Effector memory CD8-positive, alpha-beta T cell (primary cell): ENCODE measurements at places on chromosomes 12 and 14.

DNA sequence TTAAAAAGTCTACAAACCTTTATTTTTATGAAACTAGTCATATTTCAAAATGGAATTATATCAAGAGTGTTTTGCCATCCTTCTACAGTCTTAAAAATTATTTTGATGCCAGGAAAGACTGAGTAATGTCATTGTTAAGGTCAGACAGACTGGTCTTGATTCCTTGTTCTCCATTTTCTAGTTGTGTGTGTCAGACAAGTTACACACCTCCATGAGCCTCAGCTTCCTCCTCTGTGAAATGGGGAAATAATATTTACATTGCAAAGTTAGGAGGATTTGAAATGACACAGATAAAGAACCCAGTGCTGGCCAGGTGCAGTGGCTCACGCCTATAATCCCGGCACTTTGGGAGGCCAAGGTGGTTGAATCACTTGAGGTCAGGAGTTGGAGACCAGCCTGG is 47.4 kb upstream of the ELK3 start:
- DNase-seq, result no peak

GRCh38 chr14:52067873-52068614 is 815 bp downstream of the NID2 start:
- peak; percentile 3 for DNase-seq

GRCh38 chr12:43208221-43208620 is 343.8 kb downstream of the ADAMTS20 start:
- DNase-seq, result no peak

GRCh38 chr12:29053567-29053966 is 95.5 kb upstream of the FAR2 start:
- no peak for DNase-seq

- DNase-seq, result no peak
Measured at GRCh38 chr12:8453021-8453513, 2.7 kb upstream of the CLEC6A start.

GRCh38 chr12:15712160-15712559 is 77.0 kb downstream of the EPS8 start:
- no peak for DNase-seq

GRCh38 chr12:2364631-2365051 is 311.9 kb downstream of the CACNA1C start:
- DNase-seq, result no peak

- DNase-seq, result no peak
Measured at GRCh38 chr14:82710267-82710841, 1176.7 kb upstream of the SEL1L start.

GRCh38 chr12:55933169-55933798 is 2.3 kb downstream of the DGKA start:
- no peak for DNase-seq

DNA sequence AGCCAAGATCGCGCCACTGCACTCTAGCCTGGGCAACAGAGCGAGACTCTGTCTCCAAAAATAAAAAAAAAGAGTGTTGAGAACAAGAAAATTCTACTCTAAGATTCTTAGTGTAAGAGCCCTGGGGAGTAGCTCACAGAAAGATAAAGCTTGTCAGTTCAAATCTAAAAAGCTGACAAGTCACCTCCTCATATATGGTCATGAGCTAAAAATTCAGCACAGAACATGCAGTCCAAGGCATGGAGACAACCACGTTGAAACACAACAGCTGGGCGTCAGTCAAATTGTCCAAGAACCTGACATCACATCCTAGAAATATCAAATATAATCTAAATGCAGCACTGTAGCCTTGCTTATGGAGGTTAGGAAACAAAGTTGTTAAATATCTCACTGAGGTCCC is 47.8 kb downstream of the CLIP1 start:
- DNase-seq, result no peak

DNA sequence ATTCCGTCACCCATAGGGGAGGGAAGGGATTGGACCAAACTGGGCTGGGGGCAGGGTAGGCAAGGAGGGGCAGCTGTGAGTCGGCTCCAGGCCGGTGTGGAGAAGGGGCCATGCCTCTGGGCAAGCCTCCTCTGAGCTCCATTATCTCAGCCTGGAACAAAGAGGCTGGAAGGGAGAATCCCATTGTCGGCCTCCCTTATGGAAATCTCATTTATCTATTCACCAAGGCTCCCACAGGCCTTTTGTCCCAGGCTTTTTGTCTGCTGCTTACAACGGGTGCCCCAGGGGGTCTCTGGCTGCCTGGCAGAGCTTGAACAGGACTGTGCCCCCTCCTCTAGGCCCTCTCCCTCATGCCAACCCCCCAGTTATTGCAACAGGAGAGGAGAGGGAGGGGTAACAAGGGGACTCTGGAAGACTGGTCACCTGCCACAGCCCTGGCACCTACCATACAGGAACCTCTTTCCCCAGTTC is 19.5 kb downstream of the FIGNL2 start:
- DNase-seq, result no peak

- DNase-seq, result no peak
Measured at GRCh38 chr14:31060253-31060875, 34.2 kb upstream of the STRN3 start.

GRCh38 chr14:89351516-89352404 is 65.3 kb downstream of the FOXN3 start:
- no peak for DNase-seq

DNA sequence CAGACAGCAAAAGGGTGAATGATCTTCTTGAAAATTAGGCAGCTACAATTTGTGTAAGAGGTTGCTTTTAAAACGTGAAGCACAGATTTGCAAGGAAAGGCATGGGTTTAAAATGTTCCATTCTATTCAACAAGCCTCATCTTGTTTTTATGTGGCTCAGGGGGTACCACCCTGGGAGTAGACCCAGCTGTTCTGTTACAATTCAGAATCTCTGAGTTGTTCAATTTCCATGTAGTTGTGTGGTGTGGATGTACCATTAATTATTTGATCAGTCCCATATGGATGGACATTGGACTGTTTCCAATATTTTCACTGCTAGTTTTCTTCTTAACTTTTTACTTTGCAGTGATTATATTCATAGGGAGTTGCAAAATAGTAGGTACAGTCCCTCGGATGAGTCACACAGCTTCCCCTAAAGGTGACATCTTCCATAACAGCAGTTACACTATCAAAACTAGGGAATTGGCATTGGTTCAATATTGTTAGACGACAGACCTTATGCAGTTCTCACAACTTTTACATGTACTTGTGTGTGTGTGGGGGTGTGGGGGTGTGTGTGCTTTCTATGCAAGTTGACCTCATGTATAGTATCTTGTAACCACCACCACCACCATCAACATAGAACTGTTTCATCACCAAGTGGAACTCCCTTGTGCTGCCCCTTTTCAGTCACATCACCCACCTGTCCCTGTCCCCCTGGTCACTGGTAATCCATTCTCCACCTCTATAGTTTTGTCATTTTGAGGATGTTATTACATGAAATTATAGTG is 59.0 kb upstream of the CAPRIN2 start:
- DNase-seq, result no peak

- no peak for DNase-seq
Measured at GRCh38 chr12:3473171-3473570, 17.8 kb upstream of the PRMT8 start.

GRCh38 chr12:53867216-53868012 is 71.2 kb upstream of the HOXC13 start:
- no peak for DNase-seq

- no peak for DNase-seq
Measured at GRCh38 chr14:74045522-74045921, 26.4 kb downstream of the BBOF1 start.

- no peak for DNase-seq
Measured at GRCh38 chr12:30019366-30020140, 235.8 kb upstream of the TMTC1 start.

DNA sequence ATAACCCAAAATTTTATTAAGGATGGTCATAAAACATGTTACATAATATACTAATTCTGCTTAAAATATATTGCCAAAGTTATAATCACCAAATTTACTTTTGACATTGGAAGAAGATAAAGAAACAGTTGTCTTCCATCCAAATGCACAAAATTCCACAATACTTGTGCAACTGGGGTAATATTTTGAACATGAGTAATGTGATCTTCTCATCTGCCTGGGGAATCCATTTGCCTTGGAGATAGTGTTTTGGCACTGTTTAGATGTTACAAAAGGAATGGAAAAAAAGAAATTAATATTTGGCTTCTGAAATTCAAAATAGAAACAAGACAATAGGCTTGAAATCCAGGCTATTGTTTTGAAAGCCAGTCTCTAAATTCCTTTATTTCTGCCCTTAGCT is 9.1 kb downstream of the GPR19 start:
- no peak for DNase-seq

- no peak for DNase-seq
Measured at GRCh38 chr14:80587096-80587724, 354.3 kb downstream of the CEP128 start.

DNA sequence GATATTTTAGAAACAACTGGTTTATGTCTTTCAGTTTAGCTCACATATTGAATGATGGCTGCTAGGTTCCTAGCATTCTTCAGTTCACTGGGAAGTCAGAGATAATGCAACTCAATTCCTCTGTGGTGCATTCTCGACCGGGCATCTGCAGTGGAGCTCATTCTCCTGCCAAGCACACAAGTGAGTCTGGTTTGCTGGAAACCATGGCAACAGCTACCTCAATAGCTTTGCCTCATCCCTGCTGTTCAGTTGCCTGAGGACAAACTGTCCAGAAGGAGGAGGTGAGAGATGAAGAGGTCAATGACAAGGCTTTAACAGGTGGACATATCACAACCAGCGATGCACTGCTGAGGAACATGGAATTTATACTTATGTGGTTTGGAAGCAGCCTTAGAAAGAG is 816.9 kb downstream of the AACS start:
- DNase-seq, result no peak

GRCh38 chr14:96502621-96503305 is 581 bp downstream of the PAPOLA start:
- DNase-seq, result peak; percentile 22

DNA sequence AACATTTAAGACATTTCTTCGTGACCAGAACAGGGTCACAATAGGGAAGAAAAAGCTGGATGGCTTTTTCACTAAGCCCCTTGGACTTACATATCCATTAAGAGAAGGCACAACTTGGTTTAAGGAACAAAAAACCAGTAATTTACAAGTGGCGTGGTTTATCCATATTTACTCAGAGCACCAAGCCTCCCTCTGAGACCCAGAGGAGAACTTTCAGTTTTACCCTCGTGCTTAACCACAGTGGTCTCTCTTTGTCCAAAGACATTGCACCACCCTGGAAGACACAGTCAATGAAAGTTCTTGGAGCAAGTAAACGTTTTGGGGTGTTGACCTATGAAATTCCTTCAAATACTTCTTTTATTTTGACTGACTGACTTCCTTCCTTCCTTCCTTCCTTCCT is 52.5 kb downstream of the SSPN start:
- no peak for DNase-seq
